ENCODE measurements at places on chromosomes 4 and X.

DNA sequence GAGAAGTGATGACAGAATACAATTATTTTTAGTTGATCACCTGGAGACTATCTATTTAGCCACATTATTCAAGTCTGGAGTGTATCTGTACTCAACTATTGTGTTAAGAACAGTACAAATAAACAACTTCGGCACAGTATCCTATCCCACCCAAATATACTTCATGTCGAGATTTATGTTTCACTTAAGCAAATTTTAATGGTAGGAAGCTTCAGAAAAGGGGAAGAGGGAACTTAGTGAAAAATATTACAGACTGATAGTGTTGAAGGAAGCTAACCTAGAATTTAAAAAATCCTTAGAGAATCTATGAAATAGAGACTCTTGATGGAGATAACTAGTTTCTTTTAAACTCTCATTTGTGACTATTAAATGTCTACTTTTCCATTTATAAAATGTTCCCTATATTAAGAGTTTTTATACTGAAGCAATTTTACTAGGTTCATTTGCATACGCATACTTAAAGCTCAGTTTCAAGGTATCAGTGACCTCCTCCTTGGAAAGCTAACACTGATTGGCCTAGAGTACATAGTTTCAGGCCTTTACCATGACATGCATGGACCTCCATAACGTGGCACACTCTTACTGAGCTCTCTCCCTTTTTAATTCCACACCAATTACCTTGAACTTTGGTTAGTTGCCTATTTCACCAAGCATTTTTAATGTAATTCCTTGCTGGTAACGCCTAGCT is 197.7 kb downstream of the CAMK2D start:
- DNase-seq: no peak

DNA sequence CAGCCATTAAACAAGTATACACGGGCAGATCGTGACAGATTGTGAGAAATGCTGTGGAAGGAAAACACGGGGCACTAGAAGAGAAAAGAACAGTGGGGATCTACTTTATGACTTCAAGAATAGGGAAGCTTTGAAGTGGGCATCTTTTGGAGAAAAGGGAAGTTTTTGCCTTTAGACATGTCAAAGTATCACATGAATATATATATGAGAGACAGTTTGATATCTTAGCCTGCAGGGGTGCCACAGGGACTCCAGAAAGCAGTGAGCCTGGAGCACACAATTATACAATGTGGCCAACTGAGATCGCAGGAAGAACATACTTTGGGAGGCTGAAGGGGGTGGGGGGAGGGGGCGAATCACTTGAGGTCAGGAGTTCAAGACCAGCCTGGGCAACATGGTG is 35.7 kb downstream of the RELL1 start:
- DNase-seq: no peak

GRCh38 chrX:63739885-63740284 is 45.1 kb downstream of the ARHGEF9 start:
- DNase-seq: no peak

DNA sequence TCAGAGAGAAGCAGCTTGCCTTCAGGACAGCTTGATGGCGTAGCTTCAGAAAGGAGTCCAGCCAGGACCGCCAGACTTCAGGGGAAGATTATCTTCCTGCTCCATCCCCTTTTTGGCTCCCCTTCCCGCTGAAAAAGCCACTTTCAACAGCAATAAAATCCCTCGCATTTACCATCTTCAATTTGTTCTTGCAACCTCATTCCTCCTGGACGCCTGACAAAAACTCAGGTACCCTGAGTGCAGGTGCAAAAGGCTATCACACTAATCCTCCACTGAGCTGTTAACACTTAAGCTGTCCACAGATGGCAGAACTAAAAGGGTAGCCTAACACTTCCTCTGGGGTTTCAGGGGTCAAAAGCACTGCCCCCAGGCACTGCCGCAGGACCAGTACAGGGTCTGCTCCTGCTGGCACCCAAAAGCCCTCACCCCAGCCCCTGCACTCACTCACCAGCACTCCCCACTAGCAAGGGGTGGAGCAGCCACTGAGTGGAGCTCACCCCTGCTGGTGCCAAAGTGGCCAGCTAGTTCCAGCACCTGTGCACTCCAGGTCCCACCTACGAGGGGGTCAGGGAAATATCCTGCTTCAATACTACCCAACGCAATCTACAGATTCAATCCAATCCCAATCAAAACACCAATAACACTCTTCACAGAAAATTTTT is 145.8 kb downstream of the ADGRA3 start:
- DNase-seq: no peak

- no peak for DNase-seq
Observed at GRCh38 chr4:122716825-122717448, 15.6 kb upstream of the BBS12 start.

GRCh38 chr4:111434586-111434985 is 710.7 kb upstream of the FAM241A start:
- no peak for DNase-seq

DNA sequence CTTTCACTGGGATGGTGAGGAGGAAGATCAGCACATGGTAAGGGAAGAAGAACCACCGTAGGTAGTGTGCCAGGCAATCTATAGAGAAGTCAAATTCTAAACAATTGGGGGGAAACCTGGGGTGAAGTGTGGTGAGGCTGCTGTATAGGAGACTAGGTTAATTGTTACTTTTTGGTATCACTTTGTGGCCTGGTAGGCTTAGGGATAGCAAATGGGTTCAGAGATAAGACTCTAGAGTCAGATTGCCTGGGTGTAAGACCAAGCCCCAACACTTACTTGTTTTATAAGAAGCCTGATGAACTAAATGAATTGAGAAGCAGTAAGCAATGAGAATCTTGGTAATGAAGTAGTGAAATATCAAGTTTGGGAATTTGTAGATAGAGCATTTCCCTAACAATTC is 8.7 kb downstream of the SMAD1 start:
- no peak for DNase-seq

GRCh38 chrX:131671735-131672134 is 127.9 kb downstream of the OR13H1 start:
- DNase-seq: no peak

- DNase-seq: no peak
Observed at GRCh38 chr4:11438647-11439046, 10.0 kb upstream of the HS3ST1 start.

DNA sequence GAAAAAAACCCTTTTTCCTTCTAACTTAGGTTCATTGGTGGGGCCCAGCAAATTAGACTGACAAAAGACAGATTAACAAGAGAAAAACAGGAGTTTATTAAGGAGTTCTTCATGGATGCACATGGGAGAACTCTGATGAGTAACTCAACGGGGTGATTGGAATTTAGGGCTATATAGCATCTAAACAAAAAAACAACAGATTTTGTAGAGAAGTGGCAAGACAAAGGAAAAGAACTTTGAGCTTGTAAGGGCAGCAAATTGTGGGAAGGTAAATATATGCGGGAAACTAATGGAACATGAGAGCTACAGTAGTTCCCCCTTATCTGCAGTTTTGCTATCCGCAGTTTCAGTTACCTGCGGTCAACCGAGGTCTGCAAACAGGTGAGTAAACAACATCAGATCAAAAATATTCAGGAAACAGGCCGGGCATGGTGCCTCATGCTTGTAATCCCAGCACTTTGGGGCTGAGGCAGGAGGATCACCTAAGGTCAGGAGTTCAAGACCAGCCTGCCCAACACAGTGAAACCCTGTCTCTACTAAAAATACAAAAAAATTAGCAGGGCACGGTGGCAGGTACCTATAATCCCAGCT is 573.6 kb downstream of the ADGRL3 start:
- no peak for DNase-seq

- no peak for DNase-seq
Observed at GRCh38 chr4:74845834-74846233, 51.5 kb upstream of the BTC start.
